Stimulated activated CD8-positive, alpha-beta memory T cell treated with anti-CD3 and anti-CD28 coated beads, Interleukin-12 subunit alpha, Interleukin-12 subunit beta, amount 100 ng/mL, for 4 hours (primary cell): ENCODE measurements at places on chromosomes 13 and 19.

- DNase-seq = no peak
Measured at GRCh38 chr13:37869756-37870488, at the start of gene TRPC4. TRPC4 (minus strand) TSS chr13:37869772; CDS start chr13:37783333, 86,439 bp downstream.

- DNase-seq = peak; percentile 64
Measured at GRCh38 chr19:45444318-45445041, 20.8 kb upstream of the ERCC1 start.

DNA sequence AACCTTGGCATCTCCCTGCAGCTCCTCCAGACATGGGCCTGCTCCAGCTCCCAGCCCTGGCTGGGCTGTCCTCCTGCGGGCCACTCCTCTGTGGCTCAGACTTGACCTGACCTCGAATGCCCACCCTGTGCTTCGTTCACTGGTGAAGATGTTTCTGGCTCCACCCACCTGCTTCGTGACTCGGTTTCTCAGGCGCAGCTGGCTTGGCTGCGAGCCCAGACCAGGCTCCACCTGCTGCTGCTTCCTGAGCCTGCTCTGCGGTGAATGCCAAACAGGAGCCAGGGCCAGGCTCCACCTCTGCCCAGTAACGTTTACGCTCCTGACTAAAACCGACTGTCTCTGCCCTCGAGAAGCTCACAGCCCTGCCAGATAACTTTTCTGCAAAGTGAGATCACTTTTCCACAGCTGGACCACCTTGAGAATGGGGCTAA is 8.9 kb upstream of the RSPH6A start:
- DNase-seq = no peak

DNA sequence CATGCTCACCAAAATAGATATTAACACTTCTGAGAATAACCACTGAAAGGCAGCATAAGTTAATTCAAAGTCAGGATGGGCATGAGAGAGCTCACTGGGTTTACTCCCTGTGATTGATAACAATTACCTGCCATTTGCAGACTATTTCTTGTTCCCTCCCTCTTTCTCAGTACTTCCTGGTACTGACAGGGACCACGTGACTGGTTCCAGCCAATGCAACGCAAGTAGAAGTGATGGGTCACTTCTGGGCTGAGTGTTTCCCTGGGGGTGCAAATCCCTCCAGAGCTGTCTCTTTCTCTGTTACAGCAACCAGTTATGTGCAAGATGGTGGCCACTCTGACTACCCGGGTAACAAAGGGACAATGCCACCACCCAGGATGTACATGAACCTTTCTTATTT is 118.8 kb downstream of the EFNB2 start:
- DNase-seq = no peak

- DNase-seq = no peak
Measured at GRCh38 chr19:39641773-39642172, 13.9 kb upstream of the LGALS16 start.

DNA sequence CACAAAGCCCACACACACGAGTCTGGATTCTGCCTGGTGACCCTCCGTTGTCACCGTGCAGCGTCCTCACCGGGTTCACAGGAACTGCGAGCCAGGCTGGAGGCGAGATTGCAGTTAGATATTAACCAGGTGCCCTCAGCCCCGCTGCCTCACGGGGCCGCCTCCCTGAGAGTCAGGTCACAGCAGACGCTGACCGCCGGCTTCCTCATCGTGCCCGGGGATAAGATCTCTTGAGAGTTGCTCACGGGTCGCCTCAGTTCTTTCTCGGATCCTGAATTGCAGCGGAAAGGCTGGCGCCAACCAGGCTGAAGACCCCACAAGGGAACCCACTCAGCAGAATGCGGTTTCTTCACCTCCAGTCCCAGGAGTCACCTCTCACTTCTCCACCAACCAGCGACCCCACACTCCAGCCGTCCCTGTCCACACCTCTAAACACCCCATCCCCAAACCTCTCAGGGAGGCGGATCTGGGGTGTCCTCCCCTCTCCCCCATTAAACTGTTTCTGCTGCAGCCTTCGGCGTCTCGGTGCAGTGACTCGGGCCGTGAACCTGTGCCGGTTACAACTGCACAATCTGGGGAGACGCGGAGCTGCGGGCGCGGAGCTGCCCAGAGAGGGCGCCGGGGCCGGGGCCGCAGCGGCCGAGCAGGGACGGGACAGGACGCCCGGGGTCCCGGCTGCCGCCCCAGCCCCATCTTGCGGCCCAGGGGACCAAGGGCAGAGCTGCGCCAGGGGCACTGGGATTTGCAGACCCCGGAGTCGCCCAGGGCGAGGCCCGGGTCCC is 591 bp downstream of the ZNF823 start:
- peak; percentile 3 for DNase-seq

GRCh38 chr13:51967482-51968446 is 43.5 kb downstream of the ATP7B start:
- no peak for DNase-seq
